ENCODE measurements at places on chromosomes 7 and 10. TPM values are rescaled to one million over a fixed set of nuclear protein-coding genes. Genes with fewer than 3 reads are reported as not detected.
A peak's percentile ranks its signal among the peaks of the same experiment; 100 is the strongest.

The FBXO24 gene
- total RNA-seq, result 5.6 TPM

The ANKRD61 gene
- not detected for total RNA-seq

The AKR1D1 gene
- total RNA-seq, result not detected

- no peak for ATAC-seq
Observed at GRCh38 chr10:72694476-72695369, 2.8 kb downstream of the MCU start.

DNA sequence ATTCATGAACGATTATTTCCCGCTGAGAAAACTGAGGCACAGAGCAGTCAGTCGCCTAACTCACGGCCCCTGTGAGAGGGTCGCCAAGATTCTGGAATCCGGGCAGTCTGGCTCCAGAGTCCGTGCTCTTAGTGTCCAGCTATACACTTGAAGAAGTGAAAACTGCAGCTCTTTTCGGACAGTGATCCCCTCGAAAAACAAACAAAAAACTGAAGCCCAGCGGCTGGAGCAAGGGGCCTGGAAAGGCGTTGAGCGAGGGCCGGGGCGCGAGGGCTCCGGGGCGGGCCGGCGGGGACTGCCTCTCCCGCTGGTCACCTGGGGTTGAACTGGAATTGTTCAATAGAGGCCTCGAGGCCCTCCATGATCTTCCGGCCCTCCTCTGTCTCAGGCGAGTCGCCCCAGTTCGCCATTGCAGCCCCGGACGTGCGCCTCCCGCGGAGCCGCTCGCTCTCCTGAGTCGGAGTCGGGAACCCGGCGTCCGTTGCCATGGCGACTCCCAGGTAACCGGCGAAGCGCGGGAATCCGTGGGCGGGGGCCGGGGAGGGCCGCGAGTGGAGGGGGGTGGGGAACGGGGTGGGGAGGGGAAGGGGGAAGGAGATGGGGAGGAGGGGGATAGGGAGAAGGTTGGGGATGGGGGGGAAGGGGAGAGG is 881 bp downstream of the C10orf67 start:
- peak; percentile 43 for ATAC-seq

GRCh38 chr7:112448891-112449290 is 1.4 kb upstream of the IFRD1 start:
- no peak for ATAC-seq

DNA sequence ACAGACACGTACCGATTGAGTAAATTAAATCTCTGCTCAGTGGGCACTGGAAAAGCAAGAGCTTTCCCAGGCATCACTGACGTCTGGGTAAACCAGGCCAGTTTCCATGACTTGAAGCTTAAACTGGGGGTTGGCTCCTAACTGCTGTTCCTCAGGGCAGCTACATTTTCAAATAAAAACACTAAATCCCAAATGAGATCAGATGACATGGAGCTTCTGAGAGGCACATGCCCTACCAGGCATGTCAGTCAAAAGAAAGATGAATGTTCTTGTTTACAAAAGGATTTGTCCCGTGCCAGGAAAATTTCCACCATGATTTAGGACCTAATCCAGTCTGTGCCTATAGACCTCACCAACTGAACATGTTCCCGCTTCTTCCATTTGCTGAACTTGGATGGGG is 220.2 kb downstream of the KCNMA1 start:
- ATAC-seq, result no peak

DNA sequence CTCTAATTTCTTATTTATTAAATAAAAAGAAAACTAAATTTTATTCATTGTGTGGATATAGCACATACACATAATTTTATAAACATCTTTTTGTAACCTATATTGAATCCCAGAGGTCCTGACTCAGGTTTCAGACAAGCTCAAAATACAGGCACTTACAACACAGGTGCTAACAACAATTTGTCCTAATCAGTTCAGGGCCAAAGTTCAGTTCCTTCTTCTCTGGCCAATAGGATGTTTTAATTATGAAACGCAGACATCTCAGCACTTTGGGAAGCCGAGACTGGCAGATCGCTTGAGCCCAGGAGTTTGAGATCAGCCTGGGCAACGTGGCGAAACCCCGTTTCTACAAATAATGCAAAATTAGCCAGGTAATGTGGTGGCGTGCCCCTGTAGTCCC is 15.0 kb downstream of the RPA3 start:
- ATAC-seq, result no peak

- ATAC-seq, result peak; percentile 21
Observed at GRCh38 chr7:48083114-48083830, 5.8 kb upstream of the UPP1 start.

- peak; percentile 55 for ATAC-seq
Observed at GRCh38 chr7:70316745-70317144, 718.5 kb downstream of the AUTS2 start.

- ATAC-seq, result peak; percentile 79
Observed at GRCh38 chr10:5291501-5292195, 73.1 kb upstream of the UCN3 start.

DNA sequence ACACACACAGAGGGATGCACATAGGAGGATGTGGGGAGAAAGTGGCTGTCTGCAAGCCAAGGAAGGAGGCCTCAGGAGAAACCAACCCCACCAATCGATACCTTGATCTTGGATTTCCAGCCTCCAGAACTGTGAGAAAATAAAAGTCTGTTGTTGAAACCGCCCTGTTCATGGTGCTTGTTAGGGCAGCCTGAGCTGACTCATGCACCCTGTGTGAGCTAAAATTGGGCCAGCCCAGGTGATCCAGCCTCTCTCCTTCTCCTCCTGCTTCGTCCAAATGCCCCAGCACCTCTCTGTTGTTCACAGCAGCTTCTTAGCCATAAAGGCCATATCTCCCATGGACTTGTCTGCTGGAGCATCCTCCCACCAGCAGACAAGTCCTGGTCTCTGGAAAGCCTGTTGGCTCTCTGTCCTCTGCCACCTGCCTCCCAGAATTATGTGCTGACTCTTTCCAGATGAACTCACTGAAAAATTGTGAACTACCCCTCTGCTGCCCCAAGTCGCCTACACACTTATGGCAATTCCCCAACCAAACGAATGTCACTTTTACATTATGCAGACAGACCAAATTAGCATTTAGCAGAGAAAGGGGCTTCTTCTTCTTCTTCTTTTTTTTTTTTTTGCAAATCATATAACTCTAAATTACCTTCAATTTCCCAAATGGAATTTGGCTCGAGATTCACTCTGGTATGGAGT is 30.2 kb upstream of the CARD11 start:
- no peak for ATAC-seq

DNA sequence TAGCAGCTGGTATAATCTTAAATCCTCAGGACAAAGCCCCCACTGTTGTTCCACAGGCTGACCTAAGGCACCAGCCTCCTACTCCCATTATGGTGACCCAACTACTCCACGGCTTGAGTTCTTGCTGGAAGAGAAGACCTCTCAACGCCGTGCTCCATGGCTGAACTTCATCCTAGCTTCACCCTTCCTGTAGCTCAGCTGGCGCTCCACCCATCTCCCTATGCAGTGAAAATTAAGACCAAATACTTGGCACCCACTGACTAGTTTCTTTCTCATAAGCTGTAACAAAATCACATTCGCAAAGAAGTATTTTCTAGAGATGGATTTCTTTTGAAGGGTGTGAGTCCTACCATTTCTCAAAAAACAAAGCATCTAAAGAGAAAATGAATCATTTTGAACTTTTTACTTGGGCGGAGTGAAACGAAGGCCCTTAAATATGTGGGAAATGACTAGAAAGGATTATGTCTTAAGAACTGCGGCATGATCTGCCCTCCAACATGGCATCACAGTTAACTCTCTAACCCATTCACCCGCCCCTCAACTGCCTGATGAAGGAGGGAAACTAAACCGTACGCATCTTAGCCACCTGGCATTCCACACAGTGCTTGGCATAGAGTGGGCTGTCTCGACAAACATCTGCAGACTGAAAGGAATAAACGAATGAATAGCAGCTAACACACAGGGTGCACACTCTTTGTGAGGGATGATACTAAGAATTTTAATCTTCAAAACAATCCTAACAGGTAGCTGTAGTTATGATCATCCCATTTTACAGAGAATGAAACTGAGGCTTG is 32.7 kb downstream of the GFRA1 start:
- ATAC-seq, result no peak

GRCh38 chr7:153943861-153944260 is 108.3 kb upstream of the DPP6 start:
- ATAC-seq, result no peak

Measured in activated T-helper 17 cell treated with anti-CD3 and anti-CD28 coated beads, Interleukin-2, amount 50 U/mL, for 72 hours (primary cell).